ENCODE measurements at places on chromosomes 5 and 9. TPM values are rescaled to one million over a fixed set of nuclear protein-coding genes. Genes with fewer than 3 reads are reported as not detected.

The EXOSC2 gene
- total RNA-seq = 20.6 TPM

The GTF3C5 gene
- total RNA-seq = 94.3 TPM

The ZNF354C gene
- 6.9 TPM for total RNA-seq

The CORO2A gene
- 7.8 TPM for total RNA-seq

The SLC6A19 gene
- not detected for total RNA-seq

The RPL37 gene
- total RNA-seq = 219 TPM

The FOXD4 gene
- 0.13 TPM for total RNA-seq

The IFNA13 gene
- total RNA-seq = not detected

The CCDC192 gene
- not detected for total RNA-seq

The PAIP2 gene
- 72.9 TPM for total RNA-seq

The PTGDS gene
- total RNA-seq = 3.8 TPM

The PCDHB14 gene
- total RNA-seq = 1.5 TPM

The ANP32B gene
- total RNA-seq = 24.1 TPM

The PRLR gene
- 1.8 TPM for total RNA-seq

The PPP3R2 gene
- total RNA-seq = not detected

The SPINK5 gene
- 5.6 TPM for total RNA-seq

The OMD gene
- not detected for total RNA-seq

The FOXD4L5 gene
- total RNA-seq = 0.04 TPM

The C5orf22 gene
- 23.7 TPM for total RNA-seq

The INSL6 gene
- not detected for total RNA-seq

The GABRA1 gene
- not detected for total RNA-seq

The DDX4 gene
- not detected for total RNA-seq

The MEIKIN gene
- not detected for total RNA-seq

The AGXT2 gene
- total RNA-seq = not detected

The CCL27 gene
- total RNA-seq = not detected

The HAVCR2 gene
- total RNA-seq = 1.6 TPM

The SLC22A4 gene
- total RNA-seq = 2.3 TPM

The FAM78A gene
- 1.0 TPM for total RNA-seq
